Myocyte (in vitro differentiated cells): ENCODE measurements at places on chromosomes 1 and 21. TPM values are rescaled to one million over a fixed set of nuclear protein-coding genes. Genes with fewer than 3 reads are reported as not detected.

DNA sequence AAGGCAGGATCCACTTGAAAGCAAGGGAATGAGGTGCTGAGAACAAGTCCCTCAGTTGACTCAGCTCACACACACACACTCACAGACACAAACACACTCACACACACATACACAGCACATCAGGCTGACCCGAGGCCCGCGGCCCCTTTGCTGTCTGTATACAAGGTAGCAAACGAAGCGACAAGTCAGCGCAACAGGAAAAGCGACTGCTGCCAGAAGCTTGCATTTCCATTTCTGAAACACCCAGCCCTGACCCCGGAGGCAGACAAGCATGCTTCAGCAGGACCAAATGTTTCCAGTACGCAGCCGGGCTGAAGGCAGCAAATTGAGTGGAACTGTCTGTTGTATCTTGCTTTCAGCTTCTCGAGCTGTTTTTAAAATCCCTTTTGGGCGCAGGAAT lies 501.6 kb downstream of the NPHP4 start:
- no peak for DNase-seq

GRCh38 chr1:66982561-66983260 lies 57.9 kb downstream of the MIER1 start:
- no peak for DNase-seq

DNA sequence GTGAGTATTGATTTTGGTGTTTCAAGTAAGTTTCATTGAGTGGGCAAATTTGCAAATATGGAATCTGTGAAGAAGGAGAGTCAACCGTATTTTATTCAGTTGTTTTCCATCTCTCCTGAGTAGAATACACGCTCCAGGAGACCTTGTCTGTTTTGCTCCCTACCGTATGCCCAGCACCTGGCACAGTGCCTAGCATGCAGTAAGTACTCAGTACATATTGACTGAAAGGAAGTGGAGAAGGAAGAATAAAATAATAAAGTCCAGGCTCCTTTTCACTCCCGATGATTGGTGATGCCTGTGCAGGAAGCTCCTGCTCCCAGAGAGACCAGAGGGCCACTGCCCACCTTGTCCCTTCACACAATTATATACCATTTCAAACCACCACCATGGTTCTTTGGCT lies 59.4 kb upstream of the NEK2 start:
- DNase-seq: no peak

- DNase-seq: no peak
These were observed 39.0 kb upstream of the PPM1J start for GRCh38 chr1:112754116-112754628.

- DNase-seq: no peak
These were observed 100.9 kb upstream of the MARK1 start for GRCh38 chr1:220426989-220427388.

GRCh38 chr1:71015745-71016144 lies 31.9 kb downstream of the PTGER3 start:
- no peak for DNase-seq

DNA sequence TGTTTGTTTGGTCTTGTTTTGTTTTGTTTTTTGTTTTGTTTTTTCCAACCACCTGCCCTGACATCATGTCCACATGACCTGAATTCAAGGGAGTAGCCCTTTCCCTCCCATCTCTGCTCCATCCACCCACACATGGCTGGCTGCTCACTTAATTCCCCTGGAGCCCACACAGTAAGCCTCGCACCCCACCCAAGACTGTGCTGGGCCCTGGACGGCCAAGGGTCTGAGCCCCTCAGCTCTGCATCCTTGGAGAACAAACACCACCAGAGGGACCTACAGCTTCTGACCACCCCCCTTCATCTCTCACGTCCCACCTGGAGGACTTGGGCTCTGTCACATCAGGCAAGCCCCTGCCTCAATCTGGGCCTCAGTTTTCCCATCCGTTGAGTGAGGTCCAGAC lies 39.1 kb downstream of the MATN1 start:
- no peak for DNase-seq

GRCh38 chr1:31041529-31041928 lies 24.0 kb downstream of the PUM1 start:
- DNase-seq: no peak

- DNase-seq: no peak
These were observed 8.3 kb downstream of the TGFBR3 start for GRCh38 chr1:91877574-91878208.

GRCh38 chr1:213652109-213652508 lies 335.7 kb upstream of the PROX1 start:
- no peak for DNase-seq

GRCh38 chr1:152823294-152823693 lies 4.0 kb upstream of the LCE1A start:
- no peak for DNase-seq

GRCh38 chr1:30111431-30111830 lies 612.0 kb downstream of the MATN1 start:
- peak; percentile 23 for DNase-seq

DNA sequence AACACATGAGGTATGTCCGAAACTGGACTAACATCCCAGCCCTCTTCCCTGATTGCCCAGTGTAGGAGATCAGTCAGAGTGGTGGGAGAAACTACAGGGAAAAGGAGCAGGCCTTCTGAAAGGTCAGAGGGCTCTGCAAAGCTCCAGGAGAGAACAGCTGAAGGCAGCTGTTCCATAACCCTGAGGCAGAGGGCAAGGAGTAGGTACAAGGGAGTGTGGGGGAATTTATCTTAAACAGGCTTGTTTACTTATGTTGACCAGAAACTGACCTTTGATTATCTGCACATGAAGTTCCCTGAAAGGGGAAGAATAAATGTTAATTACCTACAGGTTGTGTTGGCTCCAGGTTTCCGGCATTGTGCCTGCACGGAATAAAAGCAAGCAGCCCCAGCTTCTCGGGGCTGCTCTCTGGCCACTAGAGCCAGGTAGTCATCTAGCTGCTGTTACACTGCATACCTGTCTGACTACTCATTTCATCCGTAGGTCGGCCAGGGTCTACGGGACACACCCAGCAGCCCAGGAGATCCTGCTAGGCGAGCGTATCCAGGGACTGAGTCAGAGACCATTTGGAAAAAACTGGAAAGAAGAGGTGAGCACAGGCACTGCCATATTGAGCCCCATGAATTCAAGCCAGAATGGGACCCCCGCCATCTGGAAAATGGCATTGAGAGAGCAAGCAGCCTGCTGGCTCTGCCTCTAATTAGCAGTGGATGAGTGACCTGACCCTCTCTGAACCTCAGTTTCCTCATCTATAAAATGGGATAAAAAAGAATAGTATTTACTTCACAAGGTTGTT lies 14.9 kb upstream of the PAQR7 start:
- DNase-seq: peak; percentile 57

DNA sequence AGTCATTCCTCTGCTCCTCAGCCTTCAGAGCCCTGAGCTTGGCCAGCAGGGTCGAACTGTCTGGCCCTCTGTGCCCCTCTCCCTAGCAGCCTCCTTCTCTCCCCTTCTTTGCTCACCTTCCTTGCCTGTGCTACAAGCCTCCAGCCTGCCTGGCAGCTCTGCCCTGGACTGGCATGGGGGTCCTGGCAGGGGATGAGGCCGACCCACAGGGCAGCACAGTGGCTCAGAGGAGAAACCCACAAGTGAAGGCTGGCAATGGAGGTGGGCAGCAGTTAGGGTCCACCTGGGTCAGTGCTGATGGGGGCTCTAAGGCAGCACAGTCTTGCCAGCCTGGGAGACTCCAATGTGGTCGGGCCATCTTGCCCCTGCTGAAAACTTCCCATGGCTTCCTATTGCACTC lies 274.2 kb downstream of the GRIK3 start:
- DNase-seq: no peak

DNA sequence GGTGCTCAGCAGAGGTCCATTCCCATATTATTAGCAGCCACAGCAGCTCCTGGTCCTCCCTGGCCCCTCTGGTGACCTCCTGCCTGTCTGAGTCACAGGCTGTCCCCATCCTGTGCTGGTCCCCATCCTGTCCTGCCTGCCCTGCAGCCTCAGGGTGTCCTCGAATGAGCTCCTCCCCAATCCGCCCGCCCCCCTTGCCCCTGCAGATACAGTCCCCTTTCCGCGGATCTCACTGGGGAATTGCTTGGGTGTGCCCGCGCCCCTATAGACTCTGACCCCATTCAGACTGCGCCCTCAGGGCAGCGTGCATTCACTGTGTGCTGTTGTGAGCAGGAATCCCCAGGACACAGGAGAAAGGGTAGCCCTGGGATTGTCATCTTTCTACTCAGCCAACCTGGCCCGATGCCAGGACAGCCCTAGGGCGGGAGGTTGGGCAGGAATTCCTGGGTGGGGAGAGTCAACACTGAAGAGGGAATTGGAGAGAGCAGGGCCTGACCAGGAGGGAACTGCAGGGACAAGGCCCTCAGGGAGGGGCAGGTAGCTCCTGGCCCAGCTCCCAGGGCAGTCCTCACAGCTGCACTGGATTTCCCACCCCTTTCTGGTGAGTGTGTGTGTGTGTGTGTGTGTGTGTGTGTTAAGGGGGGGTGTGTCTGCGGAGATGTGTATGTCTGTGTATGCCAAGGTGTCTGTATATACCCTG lies 1.1 kb upstream of the GUCA2A start:
- peak; percentile 78 for DNase-seq

DNA sequence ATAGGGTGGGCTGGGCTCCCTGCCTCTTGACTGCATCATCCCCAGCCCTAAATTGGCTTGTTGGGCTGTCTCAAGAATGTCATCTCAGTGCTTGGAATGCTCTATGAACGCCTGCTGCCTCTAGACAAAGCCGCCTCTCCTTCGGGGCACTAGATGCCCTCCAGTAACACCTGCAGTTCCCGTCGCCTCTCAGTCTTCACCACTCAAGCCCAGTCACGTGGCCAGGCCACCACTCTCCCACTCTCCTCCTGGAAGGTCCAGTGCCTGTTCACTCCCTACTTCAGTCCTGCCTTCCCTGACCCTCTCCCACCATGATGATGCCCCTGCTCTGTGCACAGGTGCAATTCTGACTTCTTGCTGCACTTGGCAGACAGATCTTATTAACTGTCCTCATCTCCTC lies 7.0 kb downstream of the TAS1R2 start:
- DNase-seq: no peak

DNA sequence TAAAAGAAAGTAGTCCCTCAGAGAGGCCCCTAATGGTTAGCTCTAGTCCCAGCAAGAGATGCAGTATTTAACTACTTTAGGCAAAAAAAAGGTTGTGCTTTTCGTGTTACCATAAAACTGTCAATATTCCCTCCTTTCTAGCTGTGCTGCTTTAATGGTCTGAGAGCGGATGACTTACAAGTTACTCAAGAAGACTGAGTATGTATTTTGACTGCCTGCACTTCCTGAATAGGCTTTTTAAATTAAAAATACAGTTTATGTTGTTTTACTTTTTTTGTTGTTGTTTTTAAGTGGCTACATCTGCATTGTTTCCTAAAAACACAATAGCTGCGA lies 152.2 kb downstream of the NFIA start:
- DNase-seq: no peak

- DNase-seq: no peak
These were observed 257.2 kb downstream of the PTGER3 start for GRCh38 chr1:70790232-70790923.

DNA sequence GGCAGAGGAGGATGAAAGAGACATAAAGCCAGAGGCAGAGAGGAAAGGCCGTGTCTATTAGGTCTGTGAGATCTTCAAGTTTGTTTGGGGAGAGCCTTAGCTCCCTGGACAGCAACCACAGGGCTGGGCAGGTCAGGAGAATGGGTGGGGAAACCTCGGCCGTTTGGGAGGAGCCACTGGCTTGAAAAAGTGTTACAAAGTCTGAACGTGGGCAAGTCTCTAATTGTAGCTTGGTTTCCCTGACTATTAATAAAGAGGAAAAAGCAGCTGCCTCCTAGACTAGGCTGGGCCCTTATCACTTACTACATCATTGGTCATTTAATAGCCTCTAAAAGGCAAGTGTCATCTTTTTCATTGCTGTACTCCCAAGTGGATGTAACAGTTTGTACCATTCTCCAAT lies at the start of gene CCDC17:
Gene CCDC17 (minus strand): TSS at position 83 of the 400 bp plus-strand sequence. CDS start 145 bp downstream, outside the sequence.
- DNase-seq: peak; percentile 80

DNA sequence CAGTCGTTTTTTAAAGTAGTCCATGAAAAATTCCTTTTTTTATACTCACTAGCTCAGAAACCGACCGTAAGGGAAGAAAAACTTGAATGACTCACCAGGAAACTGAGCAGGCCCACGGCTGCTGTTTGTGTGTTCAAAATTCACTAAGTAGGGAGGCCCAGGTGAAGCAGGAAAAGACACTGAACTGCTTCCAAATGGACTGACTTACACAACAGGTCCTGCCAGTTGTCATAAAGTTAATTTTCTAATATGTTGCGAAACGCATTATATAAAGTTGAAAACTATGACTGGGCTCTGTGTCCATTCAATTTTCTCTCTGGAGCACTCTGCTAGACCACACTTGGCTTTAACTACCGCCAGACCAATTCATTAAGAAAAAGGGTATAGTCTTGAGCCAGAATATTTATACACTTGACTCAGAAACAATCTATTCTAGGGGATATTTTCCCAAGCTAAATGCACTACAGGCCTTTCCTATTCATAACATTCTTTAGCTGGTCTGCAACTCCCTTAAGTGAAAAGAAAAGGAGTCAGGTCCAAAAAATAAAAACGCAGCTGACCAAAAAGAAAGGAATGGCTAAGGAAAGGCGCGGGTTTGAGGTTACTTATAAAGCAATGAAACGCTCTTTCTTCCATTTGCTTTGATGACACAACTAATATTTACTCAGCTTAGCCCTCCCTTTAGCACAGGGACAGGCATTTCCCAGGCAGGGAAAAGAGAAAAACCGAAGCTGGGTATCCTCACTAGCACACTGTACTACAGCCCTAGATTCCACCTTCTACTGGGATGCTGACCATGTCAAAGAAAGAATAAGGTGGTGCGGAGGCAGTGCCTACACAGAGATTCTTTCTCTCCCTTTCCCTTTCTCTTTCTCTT lies 306.3 kb upstream of the ESRRG start:
- peak; percentile 27 for DNase-seq

DNA sequence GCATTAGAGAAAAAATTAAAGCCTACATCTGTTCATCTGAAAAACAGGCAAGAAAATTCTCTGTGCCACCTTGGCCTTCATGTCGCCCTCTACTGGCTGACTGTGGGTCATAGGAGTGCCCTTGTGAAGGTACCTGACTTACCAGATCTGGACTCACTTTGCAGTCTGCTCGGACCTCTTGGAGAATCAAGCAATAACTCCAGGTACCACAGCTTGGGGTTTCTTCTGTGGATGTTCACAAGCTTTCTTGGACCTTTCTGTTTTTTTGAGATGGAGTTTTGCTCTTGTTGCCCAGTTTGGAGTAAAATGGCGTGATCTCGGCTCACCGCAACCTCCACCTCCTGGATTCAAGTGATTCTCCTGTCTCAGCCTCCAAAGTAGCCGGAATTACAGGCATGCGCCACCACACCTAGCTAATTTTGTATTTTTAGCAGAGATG lies 2.4 kb upstream of the PRAMEF18 start:
- no peak for DNase-seq

Gene TDRD5
- not detected in 2 replicates for total RNA-seq

Gene SELL
- not detected in 2 replicates for total RNA-seq

Gene ITSN1
- total RNA-seq: 32.2 and 36.8 TPM in 2 replicates

Gene TFF2
- not detected in 2 replicates for total RNA-seq

Gene C1orf167
- total RNA-seq: 4.8 and 5.1 TPM in 2 replicates

Gene TTC34
- 0.16 and 0.32 TPM in 2 replicates for total RNA-seq

Gene NSUN4
- 11.3 and 12.3 TPM in 2 replicates for total RNA-seq

Gene CD58
- 16.8 and 24.4 TPM in 2 replicates for total RNA-seq

Gene EIF2D
- total RNA-seq: 36.7 and 42.7 TPM in 2 replicates

Gene CCDC17
- 0.78 and 1.9 TPM in 2 replicates for total RNA-seq

Gene NHLH1
- total RNA-seq: 0.21 and 0.51 TPM in 2 replicates

Gene OR2L3
- total RNA-seq: not detected in 2 replicates

Gene ILDR2
- total RNA-seq: 0.13 and 0.21 TPM in 2 replicates

Gene FABP3
- total RNA-seq: 380 and 601 TPM in 2 replicates

Gene TP73
- 1.3 and 2.2 TPM in 2 replicates for total RNA-seq

Gene GJA5
- total RNA-seq: not detected in 2 replicates
